ENCODE measurements at places on chromosomes 2 and 18.

DNA sequence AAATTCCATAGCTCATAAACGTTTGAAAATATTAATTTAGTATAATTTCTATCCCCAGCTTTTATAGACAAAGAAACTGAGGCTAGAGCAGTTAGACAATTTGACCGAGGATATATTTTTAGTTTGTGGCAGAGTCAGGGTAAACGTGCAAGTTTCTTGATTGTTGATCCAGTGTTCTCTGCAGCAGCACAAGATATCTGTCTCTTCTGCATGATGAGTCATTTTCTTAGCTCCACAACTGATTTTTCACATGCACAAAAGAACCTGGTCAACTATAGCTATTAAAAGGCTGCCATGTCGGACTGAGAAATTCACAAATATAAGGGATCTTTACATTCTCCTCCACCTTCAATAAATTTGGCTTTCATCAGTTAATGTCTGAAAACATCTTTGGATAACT lies 143.4 kb upstream of the CYP26B1 start:
- no peak for DNase-seq

GRCh38 chr2:165371356-165371755 lies 98.1 kb upstream of the CSRNP3 start:
- DNase-seq, result no peak

- no peak for DNase-seq
Measured at GRCh38 chr2:110940376-110940910, 180.3 kb upstream of the BCL2L11 start.

GRCh38 chr2:159224061-159224813 lies 62.3 kb downstream of the WDSUB1 start:
- DNase-seq, result no peak

GRCh38 chr2:31219131-31219969 lies 2.0 kb upstream of the CAPN14 start:
- DNase-seq, result no peak

DNA sequence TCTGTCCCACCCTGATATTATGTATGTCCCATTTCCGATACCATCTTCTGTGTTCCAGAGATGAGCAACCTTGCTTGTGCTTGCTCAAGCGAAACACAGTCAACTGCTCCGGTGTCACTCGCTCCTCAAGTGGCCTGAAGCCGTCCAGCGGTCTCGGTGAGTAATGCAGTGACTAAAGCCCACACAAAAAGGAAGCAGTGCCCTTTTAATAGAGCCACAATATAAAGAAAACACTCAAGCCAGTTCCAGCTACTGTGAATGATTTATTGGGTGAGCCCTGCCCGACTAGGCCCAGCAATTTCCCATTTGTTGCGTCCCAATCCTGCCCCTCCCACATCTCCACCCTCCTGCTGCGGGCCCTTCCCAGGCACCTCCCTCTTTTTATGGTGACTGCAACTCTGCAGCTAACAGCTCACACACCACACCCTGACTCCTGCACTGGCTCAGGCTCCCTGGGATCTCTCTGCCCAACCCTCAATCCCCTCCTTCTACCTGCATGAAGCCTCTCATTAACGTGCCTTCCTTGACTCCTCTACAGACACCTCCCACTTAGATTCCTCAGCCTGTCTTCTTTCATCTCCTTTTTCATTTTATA lies 44.2 kb upstream of the DSC1 start:
- no peak for DNase-seq

- DNase-seq, result no peak
Measured at GRCh38 chr2:193520709-193521458, 1326.2 kb upstream of the TMEFF2 start.

- peak; percentile 14 for DNase-seq
Measured at GRCh38 chr18:45686891-45687611, 36.9 kb upstream of the SLC14A1 start.

DNA sequence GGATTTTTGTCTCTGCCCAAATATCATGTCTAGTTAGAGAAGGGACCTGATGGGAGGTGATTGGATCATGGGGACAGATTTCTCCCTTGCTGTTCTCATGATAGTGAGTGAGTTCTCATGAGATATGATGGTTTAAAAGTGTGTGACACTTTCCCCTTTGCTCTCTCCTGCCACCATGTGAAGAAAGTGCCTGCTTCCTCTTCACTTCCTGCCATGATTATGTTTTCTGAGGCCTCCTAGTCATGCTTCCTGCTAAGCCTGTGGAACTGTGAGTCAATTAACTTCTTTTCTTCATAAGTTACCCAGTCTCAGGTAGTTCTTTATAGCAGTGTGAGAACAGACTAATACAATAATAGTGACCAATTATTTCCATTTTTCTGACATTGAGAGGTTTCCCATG lies 167.3 kb upstream of the CYRIA start:
- DNase-seq, result no peak

DNA sequence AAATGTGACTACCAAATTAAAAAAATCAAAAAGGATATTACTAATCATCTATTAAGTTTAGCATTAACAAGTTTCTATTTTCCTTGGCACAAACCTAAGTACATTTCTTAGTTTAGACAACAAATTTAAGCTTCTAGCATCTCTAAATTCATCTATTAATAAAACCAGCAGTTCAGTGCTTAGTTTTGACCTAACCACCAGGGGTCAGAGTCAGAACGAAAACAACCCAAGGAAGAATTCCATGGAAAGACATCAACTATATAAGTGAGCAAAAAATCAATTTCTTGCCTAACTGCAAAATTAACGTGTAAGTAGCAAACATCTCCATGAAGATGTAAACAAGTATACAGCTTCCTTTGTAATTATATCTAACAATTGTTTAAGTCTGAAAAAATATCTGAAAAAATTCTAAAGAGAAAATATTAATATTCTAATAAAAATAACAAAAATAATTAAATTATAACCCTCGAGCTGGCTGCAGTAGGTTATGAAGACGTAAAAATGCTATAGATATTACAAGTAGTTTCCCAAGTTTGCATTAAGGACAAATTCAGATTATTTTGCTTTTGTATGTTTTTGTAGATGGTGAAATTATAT lies 83.7 kb downstream of the CERKL start:
- DNase-seq, result no peak

DNA sequence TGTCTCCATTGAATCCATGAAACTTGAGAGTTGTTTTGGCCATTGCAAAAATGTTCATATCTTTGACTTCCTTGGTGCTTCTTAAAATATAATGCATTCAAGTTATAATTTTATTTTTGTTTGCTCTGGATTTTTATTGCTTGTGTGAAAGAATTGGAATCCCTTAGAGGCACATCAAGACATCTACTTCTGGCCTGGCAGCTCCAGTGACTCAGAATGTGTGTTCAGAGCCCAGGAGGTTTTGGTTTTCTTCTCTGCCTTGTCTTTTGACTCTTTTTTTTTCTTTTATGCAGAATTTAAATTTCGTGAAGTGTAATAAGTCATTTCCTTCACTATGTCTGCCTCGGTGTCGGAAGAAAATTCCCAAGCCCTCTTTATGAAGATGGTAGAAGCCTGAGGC lies 180.2 kb downstream of the LTBP1 start:
- DNase-seq, result no peak

DNA sequence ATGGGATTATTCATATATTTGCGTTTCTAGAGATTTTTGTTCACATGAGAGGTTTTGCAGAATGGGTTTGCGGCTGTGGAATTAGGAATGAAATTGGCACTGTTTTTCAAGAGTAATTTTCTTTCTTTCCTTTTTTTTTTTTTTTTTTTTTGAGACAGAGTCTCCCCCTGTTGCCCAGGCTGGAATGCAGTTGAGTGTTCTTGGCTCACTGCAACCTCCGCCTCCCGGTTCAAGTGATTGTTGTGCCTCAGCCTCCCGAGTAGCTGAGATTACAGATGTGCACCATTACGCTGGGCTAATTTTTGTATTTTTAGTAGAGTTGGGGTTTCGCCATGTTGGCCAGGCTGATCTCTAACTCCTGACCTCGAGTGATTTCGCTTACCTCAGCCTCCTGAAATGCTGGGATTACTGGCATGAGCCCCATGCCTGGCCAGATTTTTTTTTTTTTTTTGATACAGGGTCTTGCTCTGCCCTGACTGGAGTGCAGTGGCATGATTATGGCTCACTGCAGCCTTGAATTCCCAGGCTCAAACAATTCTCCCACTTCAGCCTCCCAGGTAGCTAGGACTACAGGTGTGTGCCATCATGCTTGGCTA lies 65.3 kb downstream of the MIB1 start:
- DNase-seq, result no peak

DNA sequence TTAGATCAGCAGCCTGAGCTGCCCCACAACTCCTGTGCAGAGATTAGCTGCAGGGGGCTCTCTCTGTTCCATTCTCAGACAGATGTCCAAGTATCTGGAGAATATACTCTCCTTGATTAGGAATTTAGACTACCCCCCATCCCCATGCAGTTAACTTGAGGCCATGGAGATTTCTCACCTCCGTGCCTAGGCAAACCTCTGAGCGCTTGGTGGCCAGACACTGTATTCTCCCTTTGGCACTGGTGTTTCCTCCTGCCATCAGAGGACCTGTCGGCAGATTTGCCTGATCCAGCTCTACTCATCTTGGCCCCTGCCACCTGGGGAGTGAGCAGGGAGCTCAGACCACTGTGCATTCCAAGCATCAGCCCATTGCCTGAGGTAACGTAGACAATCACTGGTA lies 48.3 kb downstream of the ZNF804A start:
- DNase-seq, result no peak

DNA sequence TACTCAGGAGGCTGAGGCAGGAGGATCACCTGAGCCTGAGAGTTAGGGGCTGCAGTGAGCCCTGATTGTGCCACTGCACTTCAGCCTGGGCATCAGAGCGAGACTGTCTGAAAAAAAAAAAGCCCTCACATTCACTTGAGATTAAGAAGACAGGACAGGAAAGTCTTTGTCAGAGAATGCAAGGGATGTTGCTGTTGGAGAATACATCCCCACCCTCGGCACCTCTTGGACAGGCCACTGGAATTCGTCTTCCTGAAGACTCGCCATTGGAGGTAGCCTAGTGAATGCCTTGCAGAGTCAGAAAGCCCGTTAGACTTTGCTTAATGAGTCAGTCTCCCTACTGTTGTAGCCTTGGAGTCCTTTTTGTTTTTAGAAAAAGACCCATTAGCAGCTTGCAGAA lies 205.6 kb downstream of the FAM210A start:
- DNase-seq, result no peak

- DNase-seq, result no peak
Measured at GRCh38 chr2:128362176-128362888, 43.7 kb upstream of the HS6ST1 start.

Measured in stimulated activated CD8-positive, alpha-beta memory T cell treated with anti-CD3 and anti-CD28 coated beads, Interleukin-7, amount 100 ng/mL, for 1 hour (primary cell).